ENCODE measurements at places on chromosomes 7 and 10. TPM values are rescaled to one million over a fixed set of nuclear protein-coding genes. Genes with fewer than 3 reads are reported as not detected.

The PAX4 gene
- not detected for total RNA-seq

The PIP gene
- total RNA-seq, result not detected

The NEUROD6 gene
- total RNA-seq, result not detected

The LIPA gene
- 26.6 TPM for total RNA-seq

The FAM24B gene
- 3.3 TPM for total RNA-seq

The STOX1 gene
- total RNA-seq, result 11.5 TPM

The IQUB gene
- 1.5 TPM for total RNA-seq

- DNase-seq, result no peak
- H3K36me3 ChIP-seq, result no peaks in the 10 kb centered on the region
- no peaks in the 10 kb centered on the region for H3K27me3 ChIP-seq
- no peak overlapping the region for H3K4me3 ChIP-seq
- no peaks in the 10 kb centered on the region for H3K4me1 ChIP-seq
Measured at GRCh38 chr7:43851805-43852204, 17.5 kb downstream of the MRPS24 start.

DNA sequence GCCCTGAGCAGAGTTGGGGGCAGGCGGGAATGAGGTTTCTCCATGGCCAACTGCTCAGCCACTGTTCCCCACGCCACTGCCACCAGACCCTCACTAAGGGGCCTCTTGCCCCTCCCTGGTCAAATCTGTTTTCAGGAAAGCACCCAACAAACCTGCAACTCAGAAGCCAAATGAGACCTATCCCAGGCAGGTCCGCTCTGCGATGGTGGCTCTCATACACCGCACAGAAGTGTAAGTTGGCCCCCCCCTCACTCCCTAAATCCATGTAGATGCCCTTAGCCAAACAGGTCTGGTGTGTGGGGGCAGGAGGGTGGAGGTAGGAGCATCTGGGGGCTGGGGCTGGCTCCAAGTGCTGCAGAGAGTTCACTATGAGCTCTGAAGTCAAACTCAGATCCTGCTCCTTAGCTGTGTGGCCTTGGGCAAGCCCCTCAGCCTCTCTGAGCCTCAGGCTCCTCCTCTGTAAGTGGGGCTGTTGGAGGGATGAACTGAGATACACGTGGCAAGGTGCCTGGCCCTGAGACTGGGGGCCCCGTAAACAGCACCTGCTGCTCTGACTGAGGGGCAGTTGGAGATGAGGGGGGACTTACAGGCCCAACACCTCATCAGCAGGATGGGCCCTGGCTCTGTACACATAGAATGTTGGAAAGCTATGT lies 1.1 kb downstream of the MMRN2 start:
- H3K27ac ChIP-seq, result peak overlapping the region; percentile 89
- no peaks in the 10 kb centered on the region for H3K36me3 ChIP-seq
- H3K4me1 ChIP-seq, result peaks cover 42% of the 10 kb centered on the region
- DNase-seq, result no peak

GRCh38 chr10:58806970-58807628 lies 294.4 kb downstream of the BICC1 start:
- no peak overlapping the region for H3K27ac ChIP-seq
- peaks cover 1% of the 10 kb centered on the region for H3K4me1 ChIP-seq
- no peaks in the 10 kb centered on the region for H3K27me3 ChIP-seq
- H3K36me3 ChIP-seq, result no peaks in the 10 kb centered on the region
- no peak for DNase-seq
- no peak overlapping the region for H3K4me3 ChIP-seq

DNA sequence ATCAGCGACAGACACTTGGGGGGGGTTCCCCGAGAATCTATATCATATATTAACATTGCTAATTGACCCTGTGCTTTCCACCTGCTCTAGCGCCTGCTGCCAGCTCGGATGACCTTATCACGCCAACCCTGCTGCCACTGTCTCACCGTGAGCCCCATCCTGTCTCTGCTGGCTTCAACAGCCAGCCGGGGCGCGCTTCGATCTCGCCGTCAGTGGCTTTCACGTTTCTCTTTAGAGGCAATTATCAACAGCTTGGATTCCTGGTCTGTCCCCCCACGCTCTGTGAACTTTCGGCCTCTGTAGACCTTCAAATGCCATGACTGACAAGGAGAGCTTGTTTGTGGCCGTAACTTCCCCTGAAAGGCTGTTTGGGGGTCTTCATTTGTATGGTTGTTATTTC lies 123.0 kb downstream of the EBF3 start:
- H3K36me3 ChIP-seq, result no peaks in the 10 kb centered on the region
- no peaks in the 10 kb centered on the region for H3K27me3 ChIP-seq
- no peak for DNase-seq
- H3K4me1 ChIP-seq, result no peaks in the 10 kb centered on the region
- H3K27ac ChIP-seq, result no peak overlapping the region

DNA sequence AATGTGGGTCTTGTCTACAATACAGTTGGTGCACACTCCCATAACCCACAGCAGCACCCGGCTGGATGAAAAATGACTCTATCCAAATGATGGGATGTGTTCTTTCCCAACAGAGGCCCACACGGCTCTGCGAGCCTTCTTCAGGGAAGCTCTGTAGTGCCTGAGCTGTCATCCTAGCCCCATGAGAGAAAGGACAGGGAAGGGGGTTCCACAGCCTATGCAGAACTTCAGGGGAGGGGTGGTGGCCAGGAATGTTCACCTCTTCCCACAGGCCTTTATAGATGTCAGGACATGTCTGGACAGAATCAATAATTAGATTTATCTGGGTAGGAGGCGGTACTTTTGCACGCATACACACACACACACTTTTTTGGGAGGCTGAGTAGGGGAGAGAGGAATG lies 109.0 kb downstream of the JCAD start:
- no peaks in the 10 kb centered on the region for H3K27me3 ChIP-seq
- no peak for DNase-seq
- H3K4me1 ChIP-seq, result peaks cover 6% of the 10 kb centered on the region

- H3K4me3 ChIP-seq, result no peak overlapping the region
- H3K4me1 ChIP-seq, result no peaks in the 10 kb centered on the region
- H3K36me3 ChIP-seq, result no peaks in the 10 kb centered on the region
- H3K27me3 ChIP-seq, result no peaks in the 10 kb centered on the region
Measured at GRCh38 chr10:127534496-127534895, 14.6 kb upstream of the NPS start.

- DNase-seq, result no peak
- H3K4me3 ChIP-seq, result no peak overlapping the region
- H3K27ac ChIP-seq, result no peak overlapping the region
- no peaks in the 10 kb centered on the region for H3K4me1 ChIP-seq
- no peaks in the 10 kb centered on the region for H3K27me3 ChIP-seq
Measured at GRCh38 chr7:55513868-55514267, 58.4 kb downstream of the VOPP1 start.

DNA sequence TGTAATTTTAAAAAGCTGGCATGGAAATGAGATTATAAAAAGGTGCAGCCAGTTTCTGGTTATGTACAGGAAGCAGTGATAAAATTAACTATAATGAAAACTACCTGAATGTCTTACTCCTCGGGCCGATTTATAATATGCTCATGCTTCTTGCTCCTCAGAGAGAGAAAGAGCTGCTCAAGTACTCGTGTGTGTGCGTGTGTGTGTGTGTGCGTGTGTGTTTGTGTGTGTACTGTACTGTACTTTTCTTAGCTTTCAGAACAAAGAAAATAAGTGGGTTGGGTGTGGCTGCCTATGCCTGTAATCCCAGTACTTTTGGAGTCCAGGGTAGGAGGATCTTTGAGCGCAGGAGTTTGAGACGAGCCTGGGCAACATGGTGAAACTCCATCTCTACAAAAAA lies 96.6 kb upstream of the NMT2 start:
- H3K4me3 ChIP-seq, result no peak overlapping the region
- no peaks in the 10 kb centered on the region for H3K4me1 ChIP-seq
- H3K36me3 ChIP-seq, result no peaks in the 10 kb centered on the region
- no peak overlapping the region for H3K27ac ChIP-seq
- DNase-seq, result no peak

GRCh38 chr7:29956487-29956836 lies 33.1 kb downstream of the SCRN1 start:
- H3K4me1 ChIP-seq, result no peaks in the 10 kb centered on the region
- no peak overlapping the region for H3K4me3 ChIP-seq
- H3K27me3 ChIP-seq, result no peaks in the 10 kb centered on the region
- H3K27ac ChIP-seq, result no peak overlapping the region
- no peak for DNase-seq
- H3K36me3 ChIP-seq, result no peaks in the 10 kb centered on the region

DNA sequence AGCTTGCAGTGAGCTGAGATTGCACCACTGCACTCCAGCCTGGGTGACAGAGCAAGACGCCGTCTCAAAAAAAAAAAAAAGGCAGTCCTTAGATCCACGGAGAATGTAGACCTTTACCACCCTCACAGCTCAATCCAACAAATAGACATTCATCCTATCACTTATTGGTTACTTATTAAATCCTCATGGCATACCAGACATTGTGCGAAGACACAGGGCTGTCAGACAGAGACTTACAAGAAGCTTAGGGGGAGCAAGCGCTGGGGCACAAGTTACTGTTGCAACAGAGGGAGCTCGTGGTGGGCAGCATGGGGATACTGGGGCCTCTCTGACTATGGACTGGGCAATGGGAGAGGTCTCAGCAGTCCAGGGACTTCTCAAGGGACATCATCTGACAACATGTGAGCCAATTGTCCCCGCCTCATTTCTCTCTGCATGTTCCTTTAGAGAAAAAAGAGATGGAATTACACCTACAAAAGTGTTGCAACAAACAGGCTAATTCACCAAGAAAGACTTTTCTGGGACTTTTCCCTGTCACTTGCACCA lies 82.8 kb upstream of the TNS3 start:
- no peaks in the 10 kb centered on the region for H3K4me1 ChIP-seq
- H3K4me3 ChIP-seq, result no peak overlapping the region
- no peak overlapping the region for H3K27ac ChIP-seq
- no peak for DNase-seq

GRCh38 chr7:27929127-27929526 lies 189.2 kb downstream of the TAX1BP1 start:
- H3K4me1 ChIP-seq, result peaks cover 1% of the 10 kb centered on the region
- DNase-seq, result no peak
- H3K4me3 ChIP-seq, result no peak overlapping the region
- no peaks in the 10 kb centered on the region for H3K36me3 ChIP-seq
- H3K27me3 ChIP-seq, result no peaks in the 10 kb centered on the region

GRCh38 chr7:21486511-21486910 lies 56.3 kb upstream of the DNAH11 start:
- DNase-seq, result no peak
- no peak overlapping the region for H3K27ac ChIP-seq
- no peaks in the 10 kb centered on the region for H3K36me3 ChIP-seq
- H3K4me1 ChIP-seq, result no peaks in the 10 kb centered on the region
- no peaks in the 10 kb centered on the region for H3K27me3 ChIP-seq

DNA sequence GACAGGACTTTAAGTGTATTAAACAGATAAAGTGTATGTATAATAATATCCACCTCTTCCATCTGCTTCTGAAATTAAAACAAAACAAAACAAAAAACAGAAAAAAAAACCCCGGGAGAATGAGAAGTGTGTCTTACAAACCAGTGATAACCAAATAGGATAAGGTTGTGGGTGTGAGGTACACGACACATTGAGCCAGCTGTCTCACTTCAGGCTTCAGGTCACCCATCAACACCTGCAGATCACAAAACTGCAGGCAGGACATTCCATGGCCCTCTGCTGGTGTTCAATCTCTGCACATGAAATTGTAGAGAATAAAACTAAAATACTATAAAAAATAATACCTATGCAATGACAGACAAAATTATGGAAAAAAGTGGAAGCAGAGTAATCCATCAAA lies 339.9 kb downstream of the SFMBT2 start:
- no peaks in the 10 kb centered on the region for H3K36me3 ChIP-seq
- no peak overlapping the region for H3K4me3 ChIP-seq
- H3K27me3 ChIP-seq, result no peaks in the 10 kb centered on the region
- DNase-seq, result no peak
